ENCODE measurements at places on chromosomes 7 and 10. TPM values are rescaled to one million over a fixed set of nuclear protein-coding genes. Genes with fewer than 3 reads are reported as not detected.

- no peak for DNase-seq
- H3K27me3 ChIP-seq, result no peaks in the 10 kb centered on the region
- H3K4me1 ChIP-seq, result no peaks in the 10 kb centered on the region
- no peaks in the 10 kb centered on the region for H3K36me3 ChIP-seq
Observed at GRCh38 chr10:126616737-126617136, 53.8 kb downstream of the C10orf90 start.

GRCh38 chr10:45280113-45280760 lies 35.2 kb downstream of the OR13A1 start:
- H3K27ac ChIP-seq, result no peak overlapping the region
- DNase-seq, result no peak
- peaks cover under 1% of the 10 kb centered on the region for H3K36me3 ChIP-seq
- H3K4me3 ChIP-seq, result no peak overlapping the region
- no peaks in the 10 kb centered on the region for H3K27me3 ChIP-seq

- H3K27me3 ChIP-seq, result no peaks in the 10 kb centered on the region
- peak overlapping the region; percentile 16 for H3K27ac ChIP-seq
- peaks cover 28% of the 10 kb centered on the region for H3K4me1 ChIP-seq
- H3K4me3 ChIP-seq, result no peak overlapping the region
Observed at GRCh38 chr7:81499262-81500116, 270.4 kb downstream of the HGF start.

DNA sequence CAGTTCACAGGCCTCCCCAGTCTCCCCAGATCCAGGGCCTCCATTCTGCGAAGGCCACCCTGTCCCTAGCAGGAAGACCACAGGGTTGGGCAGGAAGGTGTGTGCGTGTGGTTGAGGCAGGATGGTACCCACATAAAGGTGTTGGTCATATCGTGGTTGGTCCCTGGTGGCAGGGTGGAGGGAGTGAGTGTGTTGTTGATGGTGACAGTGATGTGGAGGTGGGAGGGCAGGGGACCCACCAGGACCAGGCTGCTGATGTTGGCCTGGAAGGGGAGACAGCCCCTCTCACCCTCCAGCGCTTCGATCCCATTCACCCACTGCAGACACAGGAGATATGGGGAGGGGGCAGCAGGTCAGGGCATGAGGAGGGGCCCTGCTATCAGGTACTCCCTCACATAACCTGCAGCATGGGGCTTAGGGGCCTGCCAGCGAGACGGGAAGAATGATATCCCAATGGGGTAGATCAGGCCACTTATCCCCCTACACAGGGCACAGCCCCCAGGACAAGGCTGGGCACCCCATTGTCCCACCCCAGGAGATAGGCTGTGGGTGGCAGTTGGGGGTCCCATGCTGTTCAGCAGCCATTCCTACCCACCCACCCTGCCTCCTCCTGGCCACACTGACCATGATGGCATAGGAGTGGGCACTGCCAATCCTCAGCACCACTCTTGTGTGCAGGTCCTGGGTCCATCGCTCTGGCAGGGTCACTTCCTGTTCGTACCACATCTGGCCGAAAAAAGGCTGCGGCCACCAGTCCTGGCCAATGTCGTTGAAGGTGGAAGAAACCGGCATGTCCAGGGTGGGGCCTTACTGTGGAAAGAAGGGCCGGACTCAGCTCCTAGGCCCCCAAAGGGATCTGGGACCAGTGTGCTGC lies 69.0 kb upstream of the ZNF479 start:
- no peak overlapping the region for H3K27ac ChIP-seq
- H3K4me3 ChIP-seq, result no peak overlapping the region
- H3K4me1 ChIP-seq, result no peaks in the 10 kb centered on the region
- peaks cover 39% of the 10 kb centered on the region for H3K36me3 ChIP-seq
- no peak for DNase-seq
- 0 out of 2 replicates have a peak, but pooled peaks cover 5% of the 10 kb centered on the region for H3K27me3 ChIP-seq

GRCh38 chr10:103676058-103676785 lies 179.2 kb downstream of the SH3PXD2A start:
- no peaks in the 10 kb centered on the region for H3K36me3 ChIP-seq
- DNase-seq, result no peak
- H3K27ac ChIP-seq, result no peak overlapping the region
- H3K4me3 ChIP-seq, result no peak overlapping the region

DNA sequence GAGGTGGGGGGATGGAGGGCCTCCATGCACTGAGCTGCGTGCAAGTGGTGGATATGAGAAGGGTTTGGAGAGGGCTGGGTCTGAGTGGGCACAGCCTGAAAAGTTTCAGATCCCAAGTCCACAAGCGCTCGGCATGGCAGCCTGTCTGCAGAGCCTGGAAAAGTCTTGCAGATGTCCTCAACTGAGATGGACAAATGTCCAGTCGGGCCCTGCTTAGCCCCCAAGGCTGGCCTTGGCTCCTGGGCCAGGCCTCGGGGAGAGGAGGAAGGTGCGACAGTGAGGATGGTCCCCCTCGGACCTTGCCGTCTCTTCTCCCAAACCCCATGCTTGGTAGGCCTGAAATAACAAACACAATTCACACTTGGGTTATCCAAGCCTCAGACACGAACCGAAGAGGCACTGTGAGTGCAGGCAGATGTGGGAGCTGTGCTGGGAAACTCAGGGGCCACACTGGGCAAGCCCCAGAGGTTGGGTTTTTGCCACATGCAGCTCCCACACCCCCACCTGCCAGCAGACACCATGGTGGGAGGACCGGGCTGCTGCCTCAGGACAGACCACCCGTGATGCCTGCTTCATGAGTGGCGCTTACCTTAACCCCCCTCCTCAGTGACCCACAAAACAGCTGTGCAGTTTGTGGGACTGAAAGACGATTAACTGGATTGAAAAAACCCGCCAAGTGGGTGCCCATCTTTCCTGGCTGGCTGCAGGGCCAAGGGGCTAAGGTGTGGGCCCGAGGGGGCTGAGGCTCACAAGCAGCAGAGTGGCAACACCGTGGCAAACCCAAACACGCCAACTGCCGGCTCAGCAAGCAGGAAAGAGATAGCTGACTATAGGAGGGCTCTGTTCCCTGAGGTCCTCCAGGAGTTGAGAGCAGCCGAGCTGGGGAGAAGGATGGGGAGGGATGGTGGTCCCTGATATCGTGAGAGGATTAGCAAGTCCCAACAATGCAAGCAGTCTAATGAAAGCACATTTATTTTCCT lies 156.8 kb downstream of the RNF216 start:
- DNase-seq, result no peak
- H3K36me3 ChIP-seq, result peaks cover 10% of the 10 kb centered on the region
- H3K27ac ChIP-seq, result no peak overlapping the region
- H3K4me3 ChIP-seq, result no peak overlapping the region
- H3K27me3 ChIP-seq, result no peaks in the 10 kb centered on the region
- peaks cover 21% of the 10 kb centered on the region for H3K4me1 ChIP-seq

GRCh38 chr7:50596484-50596883 lies 31.3 kb upstream of the DDC start:
- no peak for DNase-seq
- no peaks in the 10 kb centered on the region for H3K27me3 ChIP-seq
- peaks cover 37% of the 10 kb centered on the region for H3K36me3 ChIP-seq

DNA sequence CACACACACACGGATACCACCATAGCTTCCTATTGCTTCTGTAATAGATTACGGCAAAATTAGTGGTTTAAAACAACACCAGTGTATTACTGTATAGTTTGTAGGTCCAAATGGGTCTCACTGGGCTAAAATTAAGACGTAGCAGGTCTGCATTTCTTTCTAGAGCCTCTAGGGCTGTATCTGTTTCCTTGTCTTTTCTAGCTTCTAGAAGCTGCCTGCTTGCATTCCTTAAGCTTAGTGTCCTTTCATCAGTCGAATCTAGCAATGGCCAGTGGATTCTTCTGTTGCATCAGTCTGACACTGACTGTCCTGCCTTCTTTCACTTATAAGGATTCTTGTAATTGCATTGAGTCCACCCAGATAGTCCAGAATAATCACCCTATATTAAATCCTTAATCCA lies 882.3 kb downstream of the PCDH15 start:
- H3K36me3 ChIP-seq, result peaks cover 10% of the 10 kb centered on the region
- no peak overlapping the region for H3K27ac ChIP-seq
- H3K4me1 ChIP-seq, result 0 out of 2 replicates have a peak, but pooled peaks cover 3% of the 10 kb centered on the region
- no peak overlapping the region for H3K4me3 ChIP-seq
- DNase-seq, result no peak

DNA sequence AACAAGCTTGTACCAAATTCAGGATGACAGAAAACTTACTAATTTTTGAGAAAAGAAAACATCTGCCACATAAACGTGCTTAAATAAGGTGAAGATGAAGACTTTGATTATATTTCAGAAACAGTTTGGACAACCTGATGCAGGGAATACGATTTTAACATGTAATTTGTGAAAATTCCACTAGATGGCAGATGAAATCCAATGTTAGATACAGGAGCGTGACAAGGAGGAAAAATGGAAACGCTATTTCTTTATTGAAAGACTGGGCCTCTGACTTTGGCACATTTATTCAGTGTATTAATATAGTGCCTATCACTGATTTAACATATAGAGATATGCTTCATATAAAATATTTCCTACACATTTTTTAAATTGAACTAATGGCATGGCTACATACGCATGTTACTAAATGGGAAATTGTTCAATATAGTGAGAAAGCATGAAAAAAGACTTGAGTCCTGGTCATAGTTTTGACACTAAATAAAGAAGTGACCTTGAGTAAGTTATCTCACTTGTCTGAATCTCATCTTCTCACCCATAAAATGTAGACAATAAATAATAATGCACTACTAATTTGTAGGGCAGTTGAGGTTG lies 60.7 kb downstream of the CD36 start:
- H3K4me1 ChIP-seq, result peaks cover 3% of the 10 kb centered on the region
- no peaks in the 10 kb centered on the region for H3K27me3 ChIP-seq
- no peak for DNase-seq

DNA sequence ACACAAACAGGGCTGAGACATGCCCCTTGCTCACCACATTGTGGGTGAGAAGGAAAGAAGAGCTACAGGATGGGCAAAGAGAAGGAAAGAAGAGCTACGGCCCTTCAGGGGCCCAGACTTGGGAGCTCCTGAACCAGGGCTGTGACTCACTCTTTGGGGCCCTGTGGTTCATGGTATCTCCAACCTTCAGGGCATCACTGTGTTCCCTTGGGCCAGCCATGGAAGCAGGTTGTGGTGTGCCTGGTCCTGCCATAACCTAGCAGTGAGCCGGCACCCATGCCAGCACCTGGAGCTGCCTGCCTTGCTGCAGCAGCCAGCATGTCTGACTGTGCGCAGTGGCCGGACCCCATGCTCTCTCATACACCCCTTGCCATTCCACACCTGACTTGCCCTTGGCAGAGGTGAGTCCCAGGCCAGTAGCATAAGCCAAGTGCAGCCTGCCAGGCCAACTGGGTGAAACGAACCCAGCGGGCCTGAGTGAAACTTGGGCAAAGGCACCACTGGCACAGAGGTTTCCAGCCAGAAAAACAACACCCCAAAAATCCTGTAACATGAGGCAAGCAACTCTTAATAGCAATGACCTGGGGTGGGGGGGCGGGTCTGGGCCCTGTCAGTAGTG lies 89.0 kb upstream of the CACUL1 start:
- no peaks in the 10 kb centered on the region for H3K36me3 ChIP-seq
- no peak for DNase-seq
- no peak overlapping the region for H3K4me3 ChIP-seq
- peaks cover 17% of the 10 kb centered on the region for H3K4me1 ChIP-seq

Gene ZNF783
- 9.9 TPM for total RNA-seq

Gene GSTO2
- 17.6 TPM for total RNA-seq

Gene COL17A1
- 1.1 TPM for total RNA-seq

Gene CNPY1
- not detected for total RNA-seq

Gene PCLO
- 4.2 TPM for total RNA-seq

Gene TMEM273
- total RNA-seq, result 0.27 TPM
